ENCODE measurements at places on chromosomes 5 and 9.

DNA sequence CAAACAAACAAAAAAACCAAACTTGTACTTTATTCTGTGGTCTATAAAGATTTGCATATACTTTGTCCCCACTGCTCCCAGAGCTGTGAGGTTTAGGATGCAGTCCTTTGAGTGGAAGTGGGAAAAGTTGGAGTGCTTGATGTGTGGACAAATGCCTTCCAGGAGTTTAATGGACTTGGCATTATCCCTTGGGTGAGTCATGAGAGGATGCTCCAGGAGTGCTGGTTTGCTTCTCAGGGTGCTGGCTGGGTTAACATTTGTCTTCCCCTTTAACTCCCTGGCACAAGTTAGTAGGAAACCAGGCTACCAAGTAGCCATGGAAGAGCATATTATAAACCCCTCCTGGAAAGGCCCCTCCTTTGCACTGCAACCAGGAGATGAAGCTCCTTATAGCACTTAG lies 417.4 kb upstream of the RIOK2 start:
- DNase-seq: no peak

GRCh38 chr9:117415358-117415914 lies 579 bp upstream of the ASTN2 start:
- DNase-seq: no peak

DNA sequence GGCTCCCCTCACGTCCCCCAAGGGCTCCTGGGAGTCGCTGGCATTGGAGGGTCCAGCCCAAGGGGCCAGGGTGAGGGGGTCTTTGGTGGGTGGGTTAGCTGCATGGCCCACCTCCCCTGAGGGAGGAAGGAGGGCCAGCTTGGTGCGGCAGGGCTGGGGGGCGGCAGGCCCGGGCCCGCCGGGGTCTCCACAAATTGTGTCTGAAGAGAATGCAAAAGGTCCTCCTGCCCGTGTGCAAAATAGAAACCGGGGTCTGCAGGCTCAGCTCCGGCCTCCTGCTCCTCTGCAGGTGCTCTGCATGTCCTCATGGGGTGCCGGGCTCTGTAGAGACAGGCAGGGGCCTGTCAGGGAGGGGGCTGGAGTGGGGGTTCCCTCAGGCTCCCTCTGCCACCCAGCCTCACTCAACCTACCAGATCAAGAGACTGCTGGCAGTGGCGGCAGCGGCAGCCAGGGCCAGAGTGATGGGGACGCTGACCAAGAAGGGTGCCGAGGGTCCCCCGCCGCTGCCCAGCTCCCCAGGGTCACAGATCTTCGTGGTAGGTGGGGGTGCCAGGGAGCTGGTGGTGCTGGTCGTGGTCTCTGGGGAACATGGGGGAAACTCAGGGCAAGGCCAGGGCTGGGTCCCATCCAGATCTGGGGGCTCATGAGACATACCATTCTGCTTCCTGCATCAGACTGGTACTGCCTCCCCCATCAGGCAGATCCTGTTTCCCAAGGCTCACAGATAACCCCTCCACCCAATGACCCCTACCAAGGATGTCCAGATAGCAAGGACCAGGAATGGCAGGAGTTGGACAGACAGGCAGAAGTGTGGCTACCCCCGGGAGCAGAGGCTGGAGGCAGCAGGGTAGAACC lies 29.2 kb upstream of the ENHO start:
- DNase-seq: no peak

DNA sequence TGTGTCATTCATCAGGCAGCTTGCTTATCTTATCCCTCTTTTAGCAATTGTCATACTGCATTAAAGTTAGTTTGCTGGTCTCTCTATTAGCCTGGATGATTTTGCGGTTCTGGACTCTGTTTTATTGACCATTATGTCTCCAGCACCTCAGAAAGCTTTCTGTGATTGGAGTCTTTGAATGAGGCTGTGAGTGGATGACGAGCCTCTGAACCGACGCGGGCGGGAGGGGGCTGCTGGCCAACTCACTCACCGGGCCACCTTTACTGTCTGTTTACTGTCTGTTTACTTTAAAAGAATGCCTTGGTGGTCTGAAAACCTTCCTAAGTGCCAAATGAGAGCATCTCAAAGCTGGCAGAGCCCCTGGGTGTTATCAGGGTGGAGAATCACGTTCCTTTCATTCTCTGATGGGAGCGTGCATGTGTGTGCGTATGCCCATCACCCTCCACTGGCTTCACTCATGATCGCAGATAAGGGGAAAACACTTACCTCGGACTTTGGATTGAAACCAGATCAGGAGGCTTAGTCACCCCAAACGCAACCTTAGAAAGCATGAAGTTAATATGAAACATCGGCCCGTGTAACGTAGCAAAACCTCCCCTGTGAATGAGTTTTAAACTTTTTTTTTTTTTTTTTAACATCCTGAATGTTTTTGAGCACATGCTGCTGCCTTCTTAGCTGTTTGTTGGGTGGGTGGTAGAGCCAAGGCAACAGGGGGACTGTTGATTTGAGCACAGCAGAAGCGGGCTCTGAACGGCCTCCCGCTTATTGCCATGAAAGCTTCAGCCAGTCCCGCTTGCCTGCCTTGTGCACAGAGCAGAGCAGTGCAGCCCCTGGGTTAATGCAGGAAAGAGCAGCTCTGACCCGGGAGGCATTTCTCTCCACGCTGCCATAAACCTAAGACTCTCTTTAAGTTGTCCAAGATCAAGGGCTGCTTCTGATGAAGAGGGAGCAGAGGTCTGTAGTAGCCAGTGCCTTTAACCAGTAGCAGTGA lies 173.6 kb downstream of the GADD45G start:
- DNase-seq: no peak

GRCh38 chr5:176619569-176620332 lies 9.8 kb upstream of the GPRIN1 start:
- no peak for DNase-seq

DNA sequence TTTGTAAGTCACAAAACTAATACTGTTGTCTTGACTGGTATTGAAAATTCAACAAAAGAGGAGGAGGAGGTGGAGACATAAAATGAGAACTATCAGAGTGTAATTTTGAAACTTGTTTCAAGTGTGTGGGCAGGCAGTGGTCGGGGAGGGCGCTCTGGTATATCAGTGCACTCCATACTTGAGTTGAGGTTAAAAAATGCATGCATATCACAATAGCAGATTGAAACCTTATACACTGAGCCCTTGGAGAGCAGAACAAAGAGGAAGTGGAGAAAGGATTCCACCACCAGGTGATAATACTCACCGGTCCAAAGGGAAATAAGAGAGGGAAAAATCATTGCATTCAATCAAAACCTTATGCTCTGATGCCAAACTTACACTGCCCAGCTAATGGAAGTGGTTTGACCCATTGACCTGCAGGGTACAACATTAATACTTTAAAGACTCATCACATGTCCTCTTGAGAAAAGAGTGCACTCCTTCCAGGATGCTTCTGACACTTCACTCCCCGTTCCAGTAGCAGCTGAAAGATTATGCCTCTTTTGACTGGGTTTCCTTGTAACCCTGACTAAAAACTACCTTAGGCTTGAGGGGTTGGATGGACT lies 79.5 kb upstream of the FAM169A start:
- DNase-seq: no peak
